ENCODE measurements at places on chromosomes 11 and 22.

- DNase-seq, result no peak
These were observed 105.4 kb upstream of the PITPNB start for GRCh38 chr22:28024422-28024888.

GRCh38 chr11:104731890-104732289, 166.4 kb downstream of the CASP12 start:
- DNase-seq, result no peak

DNA sequence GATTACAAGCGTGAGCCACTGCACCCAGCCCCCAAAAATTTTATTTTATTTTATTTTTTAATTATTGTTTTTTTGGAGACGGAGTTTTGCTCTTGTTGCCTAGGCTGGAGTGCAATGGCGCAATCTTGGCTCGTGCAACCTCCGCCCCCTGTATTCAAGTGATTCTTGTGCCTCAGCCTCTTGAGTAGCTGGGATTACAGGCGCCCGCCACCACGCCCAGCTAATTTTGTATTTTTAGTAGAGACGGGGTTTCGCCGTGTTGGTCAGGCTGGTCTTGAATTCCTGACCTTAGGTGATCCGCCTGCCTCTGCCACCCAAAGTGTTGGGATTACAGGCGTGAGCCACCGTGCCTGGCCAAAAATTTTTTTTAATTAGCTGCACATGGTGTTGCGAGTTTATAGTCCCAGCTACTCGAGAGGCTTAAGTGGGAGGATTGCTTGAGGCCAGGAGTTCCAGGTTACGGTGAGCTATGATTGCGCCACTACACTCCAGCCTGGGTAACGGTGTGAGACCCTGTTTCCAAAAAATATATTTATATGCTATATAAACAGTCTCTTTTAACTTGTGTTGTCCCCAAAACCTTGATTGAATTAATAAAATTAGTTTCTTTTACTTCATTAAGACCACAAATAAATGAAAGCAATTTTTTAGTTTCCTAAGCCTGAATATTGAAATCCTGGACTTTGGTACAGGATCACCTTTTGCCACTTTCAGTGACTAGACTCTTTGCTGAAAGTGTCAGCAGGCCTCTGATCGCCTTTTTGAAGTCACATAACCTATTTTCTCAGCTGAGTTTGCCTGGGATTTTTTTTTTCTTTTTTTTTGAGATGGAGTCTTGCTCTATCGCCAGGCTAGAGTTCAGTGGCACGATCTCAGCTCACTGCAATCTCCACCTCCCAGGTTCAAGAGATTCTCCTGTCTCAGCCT, 16.2 kb downstream of the ATG13 start:
- no peak for DNase-seq

DNA sequence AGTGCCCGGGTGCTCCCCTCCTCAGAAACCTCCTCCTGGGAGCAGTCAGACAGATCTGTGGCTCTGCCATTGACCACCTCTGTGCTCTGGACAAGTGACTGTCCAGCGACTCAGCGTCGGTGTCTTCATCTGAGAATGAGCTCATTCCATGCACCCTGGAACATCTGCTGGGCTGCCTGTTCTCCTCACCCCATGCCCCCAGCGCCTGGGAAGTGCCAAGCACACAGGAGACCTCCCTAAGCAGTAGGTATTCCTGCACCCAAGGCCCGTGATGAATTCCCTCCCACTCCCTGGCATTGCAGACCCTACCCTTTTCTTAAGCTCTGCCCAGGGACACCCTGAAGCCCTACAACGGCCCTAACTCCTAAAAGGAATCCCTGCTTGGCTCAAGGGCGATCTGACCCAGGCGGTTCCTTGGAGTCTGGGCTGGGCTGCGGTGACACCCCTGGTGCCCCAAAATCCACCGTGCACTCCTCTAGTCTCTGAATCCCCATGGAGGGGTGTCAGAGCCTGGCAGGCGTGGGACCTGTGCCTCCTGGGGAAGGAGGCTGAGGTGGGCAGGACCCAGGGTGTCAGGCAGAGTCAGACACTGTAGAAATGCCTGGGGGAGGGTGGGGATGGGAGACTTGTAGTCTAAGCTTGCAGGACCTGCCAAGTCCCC, 92.0 kb downstream of the CEP164 start:
- no peak for DNase-seq

- no peak for DNase-seq
These were observed 32.8 kb downstream of the OR2AT4 start for GRCh38 chr11:75063741-75064314.

GRCh38 chr11:61392981-61393595, 701 bp downstream of the TMEM216 start:
- DNase-seq, result no peak

DNA sequence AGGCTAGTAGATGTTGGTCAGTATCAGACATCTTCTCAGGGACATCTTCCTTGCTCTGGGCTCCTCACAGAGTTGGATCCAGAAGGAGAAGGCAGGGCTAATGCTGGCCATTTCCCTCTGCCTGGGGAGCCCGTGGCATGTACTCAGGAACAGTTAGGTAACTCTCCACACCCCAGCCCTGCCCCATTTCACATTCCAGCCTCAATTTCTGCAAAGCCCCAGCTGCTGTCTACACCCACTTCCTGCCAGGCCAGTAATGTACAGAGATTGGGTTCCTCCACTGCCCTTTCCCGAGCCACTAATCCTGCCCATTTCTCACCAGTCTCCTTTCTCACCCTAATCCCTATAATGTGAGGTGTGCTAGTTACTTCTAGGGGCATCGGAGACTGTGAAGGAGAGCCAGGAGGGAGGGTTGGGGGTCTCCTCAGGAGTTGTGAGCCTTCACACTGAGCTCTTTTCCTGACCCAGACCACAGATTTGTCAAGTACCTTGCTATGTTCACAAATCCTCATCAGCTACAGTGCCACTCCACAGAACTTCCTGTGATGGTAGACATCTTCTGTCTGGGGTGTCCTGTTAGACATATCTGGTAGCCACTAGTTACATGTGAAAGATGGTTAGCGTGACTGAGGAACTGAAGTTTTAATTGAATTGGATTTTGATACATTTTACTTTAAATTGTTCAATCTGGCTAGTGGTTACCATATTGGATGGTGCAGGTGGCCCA, 1.3 kb upstream of the SEC14L3 start:
- DNase-seq, result no peak

- DNase-seq, result no peak
These were observed 180.5 kb downstream of the IGLL1 start for GRCh38 chr22:23399367-23400285.

- no peak for DNase-seq
These were observed 15.8 kb upstream of the CHADL start for GRCh38 chr22:41256254-41257253.

DNA sequence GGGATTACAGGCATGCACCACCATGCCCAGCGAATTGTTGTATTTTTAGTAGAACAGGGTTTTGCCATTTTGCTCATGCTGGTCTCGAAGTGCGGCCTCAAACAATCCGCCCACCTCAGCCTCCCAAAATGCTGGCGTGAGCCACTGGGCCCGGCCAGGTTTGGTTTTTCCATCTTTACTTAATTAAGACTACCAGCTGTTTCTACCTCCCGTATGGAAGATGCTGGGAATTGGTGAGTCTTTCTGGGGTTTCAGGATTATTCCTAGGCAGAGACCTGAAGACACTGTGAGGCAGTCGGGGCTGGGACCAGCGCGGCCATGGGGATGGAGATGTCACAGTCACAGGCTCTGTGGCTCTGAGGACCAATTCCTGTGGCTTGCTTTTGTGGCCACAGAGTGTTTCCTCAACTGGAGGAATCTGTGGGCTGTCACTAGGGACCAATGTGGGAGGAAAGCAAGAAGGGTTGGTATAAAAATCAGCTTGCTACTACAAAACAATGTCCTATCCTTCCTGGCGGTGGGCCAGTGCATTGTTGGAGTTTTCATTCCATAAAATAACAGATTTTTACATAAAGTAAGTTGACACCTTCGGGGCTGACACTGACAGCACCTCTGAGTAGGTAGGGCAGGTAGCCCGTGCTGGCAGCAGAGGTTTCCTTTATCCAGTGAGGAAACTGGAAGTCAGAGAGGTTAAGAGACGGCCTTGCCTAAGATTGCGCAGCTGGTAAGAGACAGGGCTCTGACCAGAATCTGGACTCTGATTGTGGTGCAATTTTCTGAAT, 8.4 kb upstream of the FTH1 start:
- DNase-seq, result no peak

GRCh38 chr22:19152942-19153883, 3.1 kb upstream of the GSC2 start:
- DNase-seq, result no peak

- DNase-seq, result no peak
These were observed 24.7 kb downstream of the IL10RA start for GRCh38 chr11:118010738-118011461.

Measured in stimulated activated CD4-positive, alpha-beta T cell treated with anti-CD3 and anti-CD28 coated beads, Interleukin-1b, Interleukin-23, amount 100 ng/mL, for 24 hours (primary cell).